Esophagus muscularis mucosa (tissue), 4 donors: ENCODE measurements at places on chromosomes 6 and 20. TPM values are rescaled to one million over a fixed set of nuclear protein-coding genes. Genes with fewer than 3 reads are reported as not detected.

- H3K27ac ChIP-seq: no peak overlapping the region
- H3K4me1 ChIP-seq: no peaks in the 10 kb centered on the region
- H3K27me3 ChIP-seq: no peaks in the 10 kb centered on the region
- no peak overlapping the region for H3K4me3 ChIP-seq
- no peak for DNase-seq
Measured at GRCh38 chr20:62985444-62985778, 21.4 kb downstream of the BHLHE23 start.

GRCh38 chr6:145233955-145234354 lies 501.4 kb downstream of the EPM2A start:
- H3K27me3 ChIP-seq: no peaks in the 10 kb centered on the region
- H3K36me3 ChIP-seq: no peaks in the 10 kb centered on the region
- H3K4me3 ChIP-seq: no peak overlapping the region
- no peak for DNase-seq

DNA sequence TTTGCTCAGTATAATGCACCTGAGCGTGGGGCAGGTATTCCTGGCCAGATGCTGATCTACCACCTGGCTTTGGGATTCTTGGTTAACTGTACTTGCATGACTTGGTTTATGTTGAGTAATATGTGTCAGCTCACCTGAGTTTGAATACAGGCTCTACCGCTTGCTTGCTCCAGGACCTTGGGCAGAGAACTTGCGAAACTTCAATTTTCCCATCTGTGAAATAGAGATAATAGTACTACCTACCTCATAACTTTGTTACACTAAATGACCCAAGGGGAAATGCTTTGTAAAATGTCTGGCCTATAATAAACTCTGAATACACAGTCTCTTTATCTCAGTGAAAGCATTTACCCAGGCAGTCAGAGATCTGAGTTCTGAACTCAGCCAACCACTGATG lies 51.8 kb downstream of the SCAND1 start:
- no peak overlapping the region for H3K4me3 ChIP-seq
- no peak overlapping the region for H3K27ac ChIP-seq
- no peak for DNase-seq
- H3K36me3 ChIP-seq: peaks cover 9% of the 10 kb centered on the region

The PI16 gene
- total RNA-seq: 57.0 TPM

The GPR6 gene
- not detected for total RNA-seq

The CCM2L gene
- 11.3 TPM for total RNA-seq
